ENCODE measurements at places on chromosomes 4 and X. TPM values are rescaled to one million over a fixed set of nuclear protein-coding genes. Genes with fewer than 3 reads are reported as not detected.

Gene RWDD4
- total RNA-seq = 22.5 TPM

Gene TMEM156
- total RNA-seq = 0.66 TPM

Gene GAGE12E
- total RNA-seq = not detected

DNA sequence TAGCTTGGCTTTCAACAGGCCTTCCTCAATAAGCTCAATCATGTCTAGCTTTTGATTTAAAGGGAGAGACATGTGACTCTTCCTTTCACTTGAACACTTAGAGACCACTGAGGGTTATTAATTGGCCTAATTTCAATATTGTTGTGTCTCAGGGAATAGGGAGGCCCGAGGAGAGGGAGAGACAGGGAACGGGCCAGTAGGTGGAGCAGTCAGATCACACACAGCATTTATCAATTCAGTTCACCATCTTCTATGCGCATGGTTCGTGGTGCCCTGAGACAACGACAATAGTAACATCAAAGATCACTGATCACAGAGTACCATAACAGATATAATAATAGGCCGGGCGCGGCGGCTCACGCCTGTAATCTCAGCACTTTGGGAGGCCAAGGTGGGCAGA lies 17.8 kb downstream of the ZNF81 start:
- DNase-seq = no peak

- DNase-seq = no peak
These were observed 62.7 kb upstream of the PHKA2 start for GRCh38 chrX:19046343-19047215.

GRCh38 chr4:118904935-118905334 lies 16.3 kb downstream of the SYNPO2 start:
- DNase-seq = no peak
